ENCODE measurements at places on chromosomes 6 and 20.

DNA sequence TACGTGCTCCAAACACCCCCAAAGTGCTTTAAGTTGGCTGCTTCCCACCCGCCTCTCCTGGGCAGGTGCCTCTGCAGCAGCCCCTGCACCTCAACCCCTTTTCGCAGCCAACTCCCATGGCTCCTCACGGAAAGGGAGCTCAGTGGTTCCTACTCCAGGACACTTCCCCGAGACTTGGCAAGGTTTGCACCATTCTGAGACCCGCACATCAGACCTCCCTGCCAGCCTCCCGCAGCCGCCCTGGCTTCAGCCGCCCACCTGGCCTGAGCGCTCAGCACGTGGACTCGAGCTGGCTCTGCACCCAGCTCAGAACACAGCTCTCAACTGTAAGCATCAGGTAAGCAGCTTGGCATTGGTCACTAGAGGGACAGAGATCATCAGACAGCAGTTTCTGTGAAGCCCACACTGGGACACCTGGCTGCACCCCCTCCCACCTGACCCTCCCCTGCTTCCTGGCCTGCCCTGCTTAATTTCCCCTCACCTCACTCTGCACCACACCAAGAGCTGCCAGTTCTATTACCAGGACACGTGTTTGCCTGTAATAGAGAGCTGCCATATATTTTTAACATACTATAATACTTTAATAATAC, 28.5 kb downstream of the GMDS start:
- no peaks in the 10 kb centered on the region for H3K27me3 ChIP-seq
- no peaks in the 10 kb centered on the region for H3K36me3 ChIP-seq
- no peak overlapping the region for H3K4me3 ChIP-seq
- DNase-seq, result no peak
- H3K27ac ChIP-seq, result no peak overlapping the region

- no peaks in the 10 kb centered on the region for H3K27me3 ChIP-seq
- H3K4me1 ChIP-seq, result no peaks in the 10 kb centered on the region
- no peaks in the 10 kb centered on the region for H3K36me3 ChIP-seq
Measured at GRCh38 chr6:51045548-51045947, 226.9 kb downstream of the TFAP2B start.

DNA sequence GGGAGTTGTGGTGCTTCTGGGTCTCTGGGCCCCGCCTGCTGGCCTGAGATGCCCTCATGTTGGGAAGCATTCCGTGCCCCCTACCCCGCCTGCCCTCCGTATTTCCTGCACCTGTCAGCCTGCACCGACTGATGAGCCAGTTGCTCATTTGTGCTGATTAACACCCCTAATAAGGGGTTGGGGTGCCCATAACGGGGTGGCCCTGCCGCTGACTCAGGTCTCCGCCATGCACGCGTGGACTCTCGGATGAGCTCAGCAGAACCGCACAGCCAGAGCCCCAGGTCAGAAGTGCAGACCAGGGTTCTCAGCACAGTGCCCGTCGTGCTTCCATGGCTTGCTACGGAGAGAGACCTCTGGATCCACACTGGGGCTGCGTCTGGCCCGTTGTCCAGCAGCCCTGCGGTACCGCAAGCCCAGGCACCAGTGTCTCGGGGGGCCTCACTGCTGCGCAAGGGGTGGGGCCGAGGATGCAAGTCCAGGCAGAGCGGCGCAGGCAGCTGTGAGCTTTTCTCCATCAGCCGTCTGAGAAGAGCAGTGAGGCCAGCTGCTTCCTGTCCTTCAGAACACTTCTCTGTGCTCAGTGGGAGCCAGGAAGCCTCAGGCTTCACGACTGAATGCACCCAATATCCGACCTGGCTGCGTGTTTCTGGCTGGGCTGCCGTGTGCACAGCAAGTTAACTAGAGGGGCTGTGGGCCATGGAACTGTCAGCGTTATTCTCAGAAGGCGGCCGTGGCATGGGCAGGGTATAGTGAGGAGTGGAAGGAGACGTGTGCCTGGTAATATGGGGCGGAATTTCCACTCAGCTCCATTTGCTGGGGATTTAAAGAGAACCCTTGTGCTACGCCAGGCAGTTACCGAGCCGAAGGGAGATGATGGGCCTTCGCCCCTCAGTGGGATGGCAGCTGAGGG, 18.6 kb downstream of the MTG2 start:
- H3K4me3 ChIP-seq, result no peak overlapping the region
- no peaks in the 10 kb centered on the region for H3K4me1 ChIP-seq
- H3K27me3 ChIP-seq, result no peaks in the 10 kb centered on the region
- peaks cover 32% of the 10 kb centered on the region for H3K36me3 ChIP-seq

GRCh38 chr6:148521158-148521557, 178.5 kb downstream of the SASH1 start:
- H3K4me3 ChIP-seq, result no peak overlapping the region
- peaks cover 27% of the 10 kb centered on the region for H3K4me1 ChIP-seq
- H3K27me3 ChIP-seq, result peaks cover 7% of the 10 kb centered on the region
- H3K27ac ChIP-seq, result no peak overlapping the region
- H3K36me3 ChIP-seq, result no peaks in the 10 kb centered on the region

DNA sequence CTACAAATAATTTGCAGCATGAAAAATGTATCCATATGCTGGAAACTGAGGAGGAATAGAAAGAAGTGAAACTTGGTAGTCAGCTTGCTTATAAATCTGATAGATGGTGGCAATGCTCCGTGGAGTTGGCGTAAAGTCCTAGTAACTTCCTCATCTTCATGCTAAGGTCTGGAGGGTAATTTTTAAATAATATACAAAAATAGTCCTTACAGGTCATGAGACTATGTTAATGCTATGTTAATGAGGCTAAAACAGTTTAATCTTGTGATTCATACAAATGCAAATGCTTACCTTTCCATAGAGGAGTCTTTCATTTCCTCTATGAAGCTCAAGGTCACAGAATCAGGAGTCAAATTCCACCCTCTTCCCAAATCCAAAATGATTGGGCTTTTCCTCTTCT, 9.4 kb upstream of the CRIP3 start:
- no peak overlapping the region for H3K27ac ChIP-seq
- H3K36me3 ChIP-seq, result no peaks in the 10 kb centered on the region
- no peaks in the 10 kb centered on the region for H3K27me3 ChIP-seq
- H3K4me3 ChIP-seq, result no peak overlapping the region
- DNase-seq, result no peak

GRCh38 chr20:19932170-19932667, 84.9 kb upstream of the NAA20 start:
- H3K36me3 ChIP-seq, result no peaks in the 10 kb centered on the region
- no peak for DNase-seq
- H3K4me1 ChIP-seq, result peaks cover 9% of the 10 kb centered on the region
- peaks cover 14% of the 10 kb centered on the region for H3K27me3 ChIP-seq
- H3K4me3 ChIP-seq, result no peak overlapping the region

DNA sequence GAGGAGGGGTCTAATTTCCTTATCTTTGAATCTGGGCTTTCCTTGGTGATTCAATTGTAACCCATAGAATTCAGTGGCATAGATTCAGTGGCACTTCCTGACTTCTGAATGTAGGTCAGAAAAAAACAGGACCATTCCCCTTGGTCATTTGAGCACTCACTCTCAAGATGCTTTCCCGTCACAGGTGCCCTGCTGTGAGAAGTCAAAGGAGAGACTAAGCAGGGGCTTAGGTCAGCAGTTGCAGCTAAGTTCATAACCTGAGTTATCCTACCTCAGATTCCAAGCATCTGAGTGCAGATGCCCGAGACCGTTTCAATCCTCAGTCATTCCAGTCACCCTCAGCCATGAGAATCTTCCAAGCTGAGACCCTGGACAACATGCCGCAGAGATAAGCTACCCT, 506.6 kb downstream of the FRK start:
- no peak for DNase-seq
- no peaks in the 10 kb centered on the region for H3K4me1 ChIP-seq
- no peaks in the 10 kb centered on the region for H3K27me3 ChIP-seq
- no peak overlapping the region for H3K4me3 ChIP-seq
- H3K27ac ChIP-seq, result no peak overlapping the region
- H3K36me3 ChIP-seq, result no peaks in the 10 kb centered on the region

- H3K4me3 ChIP-seq, result no peak overlapping the region
- no peak for DNase-seq
- no peaks in the 10 kb centered on the region for H3K4me1 ChIP-seq
- H3K36me3 ChIP-seq, result no peaks in the 10 kb centered on the region
- H3K27ac ChIP-seq, result no peak overlapping the region
- peaks cover 2% of the 10 kb centered on the region for H3K27me3 ChIP-seq
Measured at GRCh38 chr6:24207413-24207812, 81.4 kb downstream of the NRSN1 start.

- no peak for DNase-seq
- H3K36me3 ChIP-seq, result peaks cover 9% of the 10 kb centered on the region
- no peaks in the 10 kb centered on the region for H3K27me3 ChIP-seq
- H3K27ac ChIP-seq, result no peak overlapping the region
Measured at GRCh38 chr20:47210470-47210869, 146.0 kb downstream of the ZMYND8 start.

- DNase-seq, result no peak
- H3K27me3 ChIP-seq, result no peaks in the 10 kb centered on the region
- no peaks in the 10 kb centered on the region for H3K36me3 ChIP-seq
- no peak overlapping the region for H3K27ac ChIP-seq
Measured at GRCh38 chr6:113011801-113012200, 664.7 kb downstream of the RFPL4B start.

- no peaks in the 10 kb centered on the region for H3K4me1 ChIP-seq
- no peaks in the 10 kb centered on the region for H3K36me3 ChIP-seq
- H3K27me3 ChIP-seq, result peaks cover 2% of the 10 kb centered on the region
- DNase-seq, result no peak
- H3K4me3 ChIP-seq, result no peak overlapping the region
Measured at GRCh38 chr20:39356908-39357307, 394.8 kb downstream of the DHX35 start.

DNA sequence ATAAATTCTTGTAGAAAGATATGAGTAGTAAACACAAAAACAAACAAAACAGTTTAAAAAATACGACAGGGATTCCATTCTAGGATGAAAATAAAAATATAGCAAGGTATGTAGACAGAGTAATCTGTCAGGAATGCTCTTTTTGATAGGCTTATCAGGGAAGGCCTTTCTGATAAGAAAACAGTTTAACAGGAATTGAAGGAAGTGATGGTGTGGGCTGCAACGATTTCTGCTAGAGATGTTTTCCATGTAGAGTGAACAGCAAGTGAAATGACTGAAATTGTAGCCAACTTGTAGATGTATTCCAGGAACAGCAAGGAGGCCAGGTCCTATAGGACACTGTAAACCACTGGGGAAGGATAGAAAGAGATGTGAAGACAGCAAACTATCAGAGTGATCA, 689.7 kb upstream of the GJE1 start:
- no peaks in the 10 kb centered on the region for H3K4me1 ChIP-seq
- no peak for DNase-seq
- no peaks in the 10 kb centered on the region for H3K36me3 ChIP-seq
- peaks cover 1% of the 10 kb centered on the region for H3K27me3 ChIP-seq
- H3K4me3 ChIP-seq, result no peak overlapping the region
- no peak overlapping the region for H3K27ac ChIP-seq

GRCh38 chr6:79665725-79666551, 34.8 kb downstream of the SH3BGRL2 start:
- peaks cover 3% of the 10 kb centered on the region for H3K27me3 ChIP-seq
- no peaks in the 10 kb centered on the region for H3K36me3 ChIP-seq
- no peak overlapping the region for H3K4me3 ChIP-seq

GRCh38 chr6:38640216-38640909, 634 bp upstream of the BTBD9 start:
- no peaks in the 10 kb centered on the region for H3K36me3 ChIP-seq
- peak overlapping the region; percentile 90 for H3K27ac ChIP-seq
- no peaks in the 10 kb centered on the region for H3K27me3 ChIP-seq
- H3K4me3 ChIP-seq, result peak overlapping the region; percentile 88
- no peak for DNase-seq
- peaks cover 45% of the 10 kb centered on the region for H3K4me1 ChIP-seq

DNA sequence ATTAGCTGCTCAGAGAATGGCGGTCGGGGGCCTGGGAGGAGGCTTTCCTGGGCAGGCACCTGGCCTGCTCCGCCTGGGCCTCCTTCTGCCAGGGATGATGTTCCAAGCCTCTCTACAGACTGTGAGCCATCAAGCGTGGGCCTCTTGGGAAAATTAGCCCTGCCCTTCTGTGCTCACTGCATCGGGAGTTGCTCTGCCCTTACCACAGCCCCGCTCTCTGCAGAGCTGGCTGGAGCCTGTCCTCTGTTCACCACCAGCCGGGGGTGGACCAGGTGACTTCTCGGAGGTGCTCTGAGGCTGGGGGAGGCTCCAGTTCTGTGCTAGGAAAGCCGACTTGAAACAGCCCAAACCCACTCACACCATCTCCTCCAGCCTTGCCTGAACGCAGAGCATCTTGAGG, 24.2 kb downstream of the MDGA1 start:
- H3K27ac ChIP-seq, result no peak overlapping the region
- no peaks in the 10 kb centered on the region for H3K36me3 ChIP-seq
- no peak overlapping the region for H3K4me3 ChIP-seq
- no peak for DNase-seq
- no peaks in the 10 kb centered on the region for H3K27me3 ChIP-seq

GRCh38 chr6:30882204-30882758, 2.0 kb upstream of the DDR1 start:
- H3K27ac ChIP-seq, result no peak overlapping the region
- no peaks in the 10 kb centered on the region for H3K27me3 ChIP-seq
- H3K36me3 ChIP-seq, result no peaks in the 10 kb centered on the region
- no peak overlapping the region for H3K4me3 ChIP-seq

DNA sequence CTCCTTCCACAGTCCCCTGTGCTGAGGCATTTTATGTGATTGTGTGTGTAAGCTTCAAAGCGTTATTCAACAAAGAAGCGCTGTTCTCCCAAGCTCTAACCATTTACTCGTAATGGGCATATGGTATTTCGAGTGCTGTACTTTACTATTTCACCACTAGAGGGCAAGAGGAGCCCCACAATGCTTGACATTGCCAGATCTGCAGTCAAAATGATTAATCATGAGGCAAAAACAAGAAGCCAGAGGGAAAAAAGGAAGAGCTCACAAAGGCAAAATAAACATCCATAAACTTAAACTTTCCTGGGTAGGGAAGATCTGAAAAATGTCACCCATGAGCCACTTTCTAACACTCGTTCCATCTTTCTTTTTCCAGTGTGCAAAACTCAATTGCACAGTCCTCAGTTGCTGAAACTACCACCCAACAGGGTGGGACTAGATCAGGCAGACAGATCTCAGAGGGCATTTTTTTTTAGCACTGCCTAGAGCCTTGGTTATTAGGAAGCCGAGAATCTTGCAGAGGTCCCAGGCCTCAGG, 215.0 kb upstream of the PLCB4 start:
- no peaks in the 10 kb centered on the region for H3K27me3 ChIP-seq
- no peak overlapping the region for H3K4me3 ChIP-seq
- H3K4me1 ChIP-seq, result no peaks in the 10 kb centered on the region
- H3K27ac ChIP-seq, result no peak overlapping the region
- DNase-seq, result no peak

DNA sequence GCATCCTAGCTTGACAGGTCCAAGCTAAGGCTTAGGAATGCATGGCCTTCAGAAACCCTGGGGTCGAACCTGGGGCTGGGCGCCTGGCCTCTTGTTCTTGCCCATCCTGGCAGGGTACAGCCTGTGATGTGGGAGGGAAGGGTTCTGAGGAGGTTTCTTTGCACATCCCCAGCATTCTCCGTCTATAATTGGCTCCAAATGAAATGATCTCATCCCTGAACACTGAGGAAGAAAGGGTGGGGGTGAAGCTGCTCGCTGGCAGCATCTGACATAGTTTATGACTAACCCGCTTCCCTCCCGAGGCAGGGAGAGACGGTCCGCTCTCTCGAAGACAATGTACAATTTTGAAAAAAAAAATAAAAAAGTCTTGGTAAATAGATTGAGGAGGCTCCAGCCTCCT, 67.1 kb upstream of the ZNFX1 start:
- H3K27me3 ChIP-seq, result peaks cover 17% of the 10 kb centered on the region
- no peak overlapping the region for H3K4me3 ChIP-seq
